ENCODE measurements at places on chromosomes 4 and X. TPM values are rescaled to one million over a fixed set of nuclear protein-coding genes. Genes with fewer than 3 reads are reported as not detected.

DNA sequence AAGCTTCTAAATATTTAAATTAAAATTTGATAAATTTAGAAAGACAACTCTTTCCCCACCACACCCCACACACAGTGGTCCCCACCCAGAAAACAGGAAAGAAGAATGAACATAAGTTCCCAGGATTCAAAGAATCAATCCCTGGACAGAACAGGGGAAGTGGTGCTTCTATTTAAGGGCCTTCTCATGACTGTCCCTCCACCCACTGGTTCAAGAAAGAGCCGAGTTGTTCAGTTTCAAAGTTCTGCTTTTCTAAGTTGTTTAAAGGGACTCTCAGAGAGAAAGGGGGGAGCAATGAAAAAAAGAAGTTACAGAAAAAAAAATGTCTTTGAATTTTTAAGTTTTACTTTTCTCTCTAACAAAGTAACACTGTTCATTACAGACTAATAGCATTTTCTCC lies 195.8 kb downstream of the PDGFC start:
- no peaks in the 10 kb centered on the region for H3K36me3 ChIP-seq
- no peak overlapping the region for H3K4me3 ChIP-seq
- DNase-seq = no peak
- no peaks in the 10 kb centered on the region for H3K4me1 ChIP-seq

- no peak overlapping the region for H3K27ac ChIP-seq
- no peaks in the 10 kb centered on the region for H3K36me3 ChIP-seq
- H3K4me3 ChIP-seq = no peak overlapping the region
Observed at GRCh38 chr4:127771535-127772275, 10.4 kb upstream of the HSPA4L start.

DNA sequence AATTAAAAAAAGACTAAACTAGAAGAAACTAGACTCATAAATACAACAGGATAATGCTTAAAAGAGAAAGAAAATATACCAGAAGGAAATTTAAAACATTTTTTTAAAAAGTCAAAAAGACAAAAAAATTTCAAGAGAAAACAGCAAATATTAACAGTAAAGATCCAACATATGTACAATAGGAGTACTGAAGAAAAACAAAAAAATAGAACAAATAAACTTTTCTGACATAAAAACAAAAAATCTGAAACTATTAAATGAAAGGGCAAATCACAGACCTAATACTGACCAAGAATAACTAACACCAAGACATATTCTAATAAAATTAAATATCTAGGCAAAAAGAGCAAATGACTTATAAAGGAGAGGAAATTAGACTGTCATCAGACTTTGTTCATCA lies 11.5 kb downstream of the DNAJB14 start:
- H3K4me1 ChIP-seq = no peaks in the 10 kb centered on the region
- DNase-seq = no peak
- H3K27me3 ChIP-seq = no peaks in the 10 kb centered on the region

The CWH43 gene
- total RNA-seq = 2.4 TPM

- H3K36me3 ChIP-seq = no peaks in the 10 kb centered on the region
- H3K4me3 ChIP-seq = no peak overlapping the region
- no peak for DNase-seq
- no peaks in the 10 kb centered on the region for H3K4me1 ChIP-seq
- H3K27ac ChIP-seq = no peak overlapping the region
Observed at GRCh38 chrX:51026862-51027261, 116.3 kb downstream of the BMP15 start.

DNA sequence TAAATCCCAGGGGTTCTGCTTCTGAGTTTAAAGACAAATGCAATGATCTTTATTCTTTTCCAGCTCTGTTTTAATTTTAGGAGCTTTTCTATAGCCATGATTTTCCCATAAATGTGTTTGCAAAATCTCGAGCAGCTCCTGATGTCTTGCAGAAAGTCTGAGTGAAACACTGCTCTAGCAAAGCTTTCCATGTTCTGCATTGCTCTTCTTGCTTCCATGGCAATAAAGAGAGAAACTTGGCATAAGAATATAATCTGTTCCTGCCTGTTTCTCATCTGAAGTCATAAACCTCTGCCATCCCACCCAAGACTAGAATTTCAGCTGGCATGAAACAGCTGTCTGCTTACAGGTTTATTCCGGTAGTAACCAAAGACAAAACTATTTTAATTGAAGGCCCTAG lies 254.5 kb downstream of the SPRY1 start:
- no peak overlapping the region for H3K27ac ChIP-seq
- no peaks in the 10 kb centered on the region for H3K36me3 ChIP-seq
- H3K4me3 ChIP-seq = no peak overlapping the region
- no peaks in the 10 kb centered on the region for H3K27me3 ChIP-seq
- peak; percentile 69 for DNase-seq

DNA sequence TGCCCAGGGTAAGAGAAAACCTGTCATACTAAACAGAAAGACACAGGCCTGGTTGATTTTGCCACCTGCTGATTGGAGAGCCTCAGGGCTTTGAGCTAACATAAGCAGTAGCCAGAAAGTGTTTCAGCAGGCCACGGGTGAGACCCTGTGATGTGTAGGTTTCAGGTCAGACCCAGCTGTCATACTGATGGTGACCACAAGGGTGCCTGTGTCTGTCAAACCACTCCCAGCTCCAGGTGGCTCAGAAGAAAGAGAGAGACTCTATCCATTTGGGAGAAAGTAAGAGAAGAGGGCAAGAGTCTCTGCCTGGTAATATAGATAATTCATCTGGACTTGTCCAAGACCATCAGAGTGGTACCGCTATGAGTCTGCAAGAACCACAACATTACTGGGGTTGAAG lies 72.8 kb upstream of the NLRP2B start:
- H3K27ac ChIP-seq = no peak overlapping the region
- H3K4me1 ChIP-seq = no peaks in the 10 kb centered on the region

GRCh38 chr4:54908763-54909162 lies 216.6 kb downstream of the KDR start:
- no peak overlapping the region for H3K27ac ChIP-seq
- H3K4me3 ChIP-seq = no peak overlapping the region
- H3K27me3 ChIP-seq = no peaks in the 10 kb centered on the region
- no peak for DNase-seq

- H3K4me1 ChIP-seq = no peaks in the 10 kb centered on the region
- H3K36me3 ChIP-seq = no peaks in the 10 kb centered on the region
- H3K4me3 ChIP-seq = no peak overlapping the region
- H3K27ac ChIP-seq = no peak overlapping the region
- no peaks in the 10 kb centered on the region for H3K27me3 ChIP-seq
Observed at GRCh38 chr4:110540982-110541451, 65.1 kb downstream of the ENPEP start.

The GPR173 gene
- 5.4 TPM for total RNA-seq

The EDNRA gene
- 8.1 TPM for total RNA-seq

DNA sequence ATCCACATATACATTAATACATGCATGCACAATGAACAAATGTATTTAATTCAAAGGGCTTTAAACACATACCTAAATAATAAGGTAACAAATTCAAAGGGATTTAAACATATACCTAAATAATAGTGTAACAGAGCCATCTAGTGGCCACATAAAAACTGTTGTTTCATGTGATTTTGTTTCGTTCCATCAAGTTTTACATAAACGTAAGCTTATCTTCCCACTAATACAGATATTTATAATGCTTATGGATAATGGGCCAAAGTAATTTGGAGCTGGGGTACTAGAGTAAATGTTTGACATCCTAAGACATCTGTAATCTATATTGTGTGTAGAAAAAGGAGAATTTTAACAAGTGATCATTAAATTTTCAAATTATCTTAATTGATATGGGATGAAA lies 82.3 kb downstream of the PRSS12 start:
- DNase-seq = no peak
- no peak overlapping the region for H3K4me3 ChIP-seq

The LDB2 gene
- 59.9 TPM for total RNA-seq

DNA sequence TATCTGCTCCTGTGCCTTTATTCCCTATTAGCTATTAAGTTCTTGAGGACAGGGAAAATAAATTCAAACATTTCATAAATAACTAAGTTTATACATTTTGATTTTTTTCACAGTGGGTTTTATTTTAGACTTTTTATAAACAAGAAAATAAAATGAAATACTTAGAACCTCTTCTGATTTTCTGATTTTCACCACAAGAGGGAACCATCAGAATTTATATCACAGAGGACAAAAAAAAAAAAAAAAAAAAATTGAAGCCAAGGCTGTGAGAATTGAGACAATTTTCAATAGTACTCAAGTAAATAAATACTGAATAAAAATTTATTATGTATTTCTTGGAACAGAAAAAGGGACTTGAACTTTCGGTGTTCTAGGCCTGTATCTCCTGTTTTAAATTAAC lies 288.1 kb downstream of the SH3BGRL start:
- no peak for DNase-seq
- no peaks in the 10 kb centered on the region for H3K4me1 ChIP-seq
- no peaks in the 10 kb centered on the region for H3K36me3 ChIP-seq
- no peak overlapping the region for H3K27ac ChIP-seq
- H3K27me3 ChIP-seq = no peaks in the 10 kb centered on the region

- no peaks in the 10 kb centered on the region for H3K27me3 ChIP-seq
- H3K36me3 ChIP-seq = no peaks in the 10 kb centered on the region
- H3K4me3 ChIP-seq = no peak overlapping the region
- no peak overlapping the region for H3K27ac ChIP-seq
Observed at GRCh38 chrX:45823536-45823935, 622.9 kb upstream of the DIPK2B start.

- peaks cover 19% of the 10 kb centered on the region for H3K27me3 ChIP-seq
- no peaks in the 10 kb centered on the region for H3K36me3 ChIP-seq
- H3K4me1 ChIP-seq = no peaks in the 10 kb centered on the region
- no peak for DNase-seq
Observed at GRCh38 chr4:8897251-8898167, 25.9 kb upstream of the HMX1 start.

The ZNF141 gene
- total RNA-seq = 26.6 TPM

DNA sequence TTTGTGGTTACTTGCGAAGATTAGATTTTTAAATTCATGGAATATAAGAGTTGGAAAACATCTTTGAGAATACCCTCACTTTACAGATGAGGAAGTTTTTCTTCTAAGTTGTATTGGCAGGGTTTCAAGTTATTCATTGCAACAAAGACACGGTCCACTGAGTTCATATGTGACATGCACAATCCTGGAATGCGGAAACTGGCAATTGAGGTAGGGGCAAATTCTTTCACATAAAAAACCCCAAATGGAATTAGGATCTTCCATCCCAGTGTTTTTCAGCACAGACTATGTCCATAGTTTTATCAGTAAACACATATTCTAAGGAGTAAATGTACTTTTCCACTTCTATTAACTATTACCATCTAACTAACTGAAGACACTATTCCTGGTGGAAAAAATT lies 81.8 kb upstream of the NAP1L5 start:
- no peak overlapping the region for H3K27ac ChIP-seq
- H3K4me3 ChIP-seq = no peak overlapping the region
- DNase-seq = peak; percentile 17
- no peaks in the 10 kb centered on the region for H3K27me3 ChIP-seq
- H3K36me3 ChIP-seq = peaks cover 4% of the 10 kb centered on the region
- H3K4me1 ChIP-seq = no peaks in the 10 kb centered on the region

- H3K4me3 ChIP-seq = no peak overlapping the region
- no peaks in the 10 kb centered on the region for H3K36me3 ChIP-seq
- H3K27me3 ChIP-seq = no peaks in the 10 kb centered on the region
- H3K27ac ChIP-seq = no peak overlapping the region
- DNase-seq = peak; percentile 68
Observed at GRCh38 chrX:103817502-103817901, 14.6 kb downstream of the RAB9B start.

DNA sequence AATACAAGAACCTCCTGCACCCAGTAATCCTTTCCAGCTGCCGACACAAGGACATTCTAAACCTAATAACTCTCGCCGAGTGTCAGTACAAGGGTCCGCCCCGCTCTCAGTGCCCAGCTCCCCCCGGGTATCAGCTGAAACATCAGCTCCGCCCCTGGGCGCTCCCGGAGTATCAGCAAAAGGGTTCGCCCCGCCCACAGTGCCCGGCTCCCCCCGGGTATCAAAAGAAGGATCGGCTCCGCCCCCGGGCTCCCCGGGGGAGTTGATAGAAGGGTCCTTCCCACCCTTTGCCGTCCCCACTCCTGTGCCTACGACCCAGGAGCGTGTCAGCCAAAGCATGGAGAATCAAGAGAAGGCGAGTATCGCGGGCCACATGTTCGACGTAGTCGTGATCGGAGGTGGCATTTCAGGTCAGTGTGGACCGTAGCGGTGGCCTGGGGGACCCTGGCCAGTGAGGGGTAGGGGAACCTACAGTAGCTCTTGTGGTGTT lies at the start of gene MAOA:
MAOA (plus strand) TSS at position 295 of the 490 bp plus-strand sequence; CDS start at position 338, 43 bp downstream.
- H3K4me3 ChIP-seq = peak within 1 kb of the TSS; percentile 91
- peak within 1 kb of the TSS; percentile 81 for H3K27ac ChIP-seq
- no peaks in the 10 kb centered on the region for H3K4me1 ChIP-seq
- no peaks in the 10 kb centered on the region for H3K36me3 ChIP-seq
- DNase-seq = peak; percentile 76

DNA sequence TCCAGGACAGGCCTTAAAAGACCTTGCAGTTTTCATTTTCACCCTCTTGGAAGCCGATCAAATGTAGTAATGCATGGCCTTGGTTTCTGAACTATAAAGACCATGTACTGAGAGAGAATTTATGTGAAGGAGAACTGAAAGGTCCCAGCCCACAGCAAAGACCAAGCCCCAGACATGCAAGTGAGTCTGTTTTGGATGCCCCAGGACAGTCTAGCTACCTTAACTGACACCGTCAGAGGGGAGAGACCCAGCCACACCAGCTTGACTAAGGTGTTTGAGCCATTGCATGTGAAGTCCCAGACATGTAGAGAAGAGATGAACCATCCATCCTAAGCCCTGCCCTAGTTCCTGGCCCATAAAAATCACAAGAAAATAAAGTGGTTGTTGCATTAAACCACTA lies 316.8 kb upstream of the GATB start:
- H3K27ac ChIP-seq = no peak overlapping the region
- no peak for DNase-seq
- no peaks in the 10 kb centered on the region for H3K27me3 ChIP-seq
- no peak overlapping the region for H3K4me3 ChIP-seq
- no peaks in the 10 kb centered on the region for H3K36me3 ChIP-seq

GRCh38 chrX:129825746-129826505 lies 17.8 kb downstream of the ZDHHC9 start:
- H3K27ac ChIP-seq = no peak overlapping the region
- no peaks in the 10 kb centered on the region for H3K27me3 ChIP-seq
- peaks cover 4% of the 10 kb centered on the region for H3K36me3 ChIP-seq
- DNase-seq = no peak
- no peak overlapping the region for H3K4me3 ChIP-seq

GRCh38 chr4:721261-722168 lies 15.9 kb downstream of the PCGF3 start:
- H3K27me3 ChIP-seq = no peaks in the 10 kb centered on the region
- H3K27ac ChIP-seq = no peak overlapping the region
- H3K4me1 ChIP-seq = peaks cover 21% of the 10 kb centered on the region
- no peaks in the 10 kb centered on the region for H3K36me3 ChIP-seq
- DNase-seq = no peak

The PPA2 gene
- 84.9 TPM for total RNA-seq
